Activated CD4-positive, alpha-beta T cell treated with anti-CD3 and anti-CD28 coated beads, Interleukin-2, amount 10 ng/mL, durations not matched to agents 7 days and 5 days (primary cell): ENCODE measurements at places on chromosomes 5 and 9.

GRCh38 chr9:99814359-99814758 is 7.3 kb upstream of the NR4A3 start:
- H3K4me1 ChIP-seq = peaks cover 29% of the 10 kb centered on the region
- no peak overlapping the region for H3K4me3 ChIP-seq
- DNase-seq = no peak
- H3K27ac ChIP-seq = no peak overlapping the region
- no peaks in the 10 kb centered on the region for H3K36me3 ChIP-seq
- H3K27me3 ChIP-seq = peaks cover 21% of the 10 kb centered on the region

GRCh38 chr9:126000256-126000655 is 253.1 kb downstream of the PBX3 start:
- DNase-seq = no peak
- H3K36me3 ChIP-seq = no peaks in the 10 kb centered on the region
- H3K4me1 ChIP-seq = no peaks in the 10 kb centered on the region
- no peak overlapping the region for H3K4me3 ChIP-seq
- H3K27ac ChIP-seq = no peak overlapping the region

- H3K36me3 ChIP-seq = no peaks in the 10 kb centered on the region
- H3K4me1 ChIP-seq = no peaks in the 10 kb centered on the region
- no peaks in the 10 kb centered on the region for H3K27me3 ChIP-seq
- H3K27ac ChIP-seq = no peak overlapping the region
Observed at GRCh38 chr5:158423623-158424200, 564.8 kb upstream of the CLINT1 start.

GRCh38 chr5:102545175-102545574 is 46.4 kb upstream of the SLCO6A1 start:
- H3K4me3 ChIP-seq = no peak overlapping the region
- no peak overlapping the region for H3K27ac ChIP-seq
- H3K27me3 ChIP-seq = peaks cover 4% of the 10 kb centered on the region

GRCh38 chr5:23071682-23072081 is 218.5 kb upstream of the CDH12 start:
- H3K4me1 ChIP-seq = no peaks in the 10 kb centered on the region
- DNase-seq = no peak
- no peak overlapping the region for H3K4me3 ChIP-seq
- H3K36me3 ChIP-seq = no peaks in the 10 kb centered on the region

- peaks cover 46% of the 10 kb centered on the region for H3K36me3 ChIP-seq
- no peak overlapping the region for H3K27ac ChIP-seq
- no peak for DNase-seq
- H3K4me3 ChIP-seq = no peak overlapping the region
Observed at GRCh38 chr5:31554552-31554951, 22.5 kb downstream of the C5orf22 start.

- peaks cover 3% of the 10 kb centered on the region for H3K4me1 ChIP-seq
- H3K4me3 ChIP-seq = no peak overlapping the region
- H3K27me3 ChIP-seq = peaks cover 24% of the 10 kb centered on the region
- DNase-seq = no peak
Observed at GRCh38 chr9:89941875-89942274, 337.1 kb downstream of the GADD45G start.

DNA sequence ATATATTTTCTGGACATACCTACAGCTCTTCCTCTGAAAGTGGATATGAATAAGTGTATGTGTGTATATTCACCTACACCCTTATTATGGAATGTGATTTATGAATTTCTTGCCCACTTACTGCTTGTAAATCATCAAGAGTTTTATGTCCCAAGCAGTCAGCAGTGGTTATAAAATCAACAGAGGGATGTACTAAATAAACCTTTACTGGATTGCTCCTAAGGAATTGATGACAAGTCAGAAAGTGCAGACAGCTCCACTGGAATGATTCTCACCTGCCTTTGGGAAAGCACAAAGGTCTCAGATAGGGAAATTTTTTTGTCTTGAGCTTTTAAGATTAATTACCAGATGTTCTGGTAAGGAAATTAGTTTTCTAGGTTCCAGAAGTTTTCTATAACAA is 9.3 kb downstream of the TMEM174 start:
- DNase-seq = no peak
- no peaks in the 10 kb centered on the region for H3K4me1 ChIP-seq
- H3K36me3 ChIP-seq = no peaks in the 10 kb centered on the region
- H3K4me3 ChIP-seq = no peak overlapping the region
- H3K27me3 ChIP-seq = peaks cover 57% of the 10 kb centered on the region

GRCh38 chr5:103216137-103216536 is 42.4 kb upstream of the MACIR start:
- no peak overlapping the region for H3K27ac ChIP-seq
- H3K4me3 ChIP-seq = no peak overlapping the region
- H3K4me1 ChIP-seq = peaks cover 19% of the 10 kb centered on the region
- H3K27me3 ChIP-seq = no peaks in the 10 kb centered on the region

DNA sequence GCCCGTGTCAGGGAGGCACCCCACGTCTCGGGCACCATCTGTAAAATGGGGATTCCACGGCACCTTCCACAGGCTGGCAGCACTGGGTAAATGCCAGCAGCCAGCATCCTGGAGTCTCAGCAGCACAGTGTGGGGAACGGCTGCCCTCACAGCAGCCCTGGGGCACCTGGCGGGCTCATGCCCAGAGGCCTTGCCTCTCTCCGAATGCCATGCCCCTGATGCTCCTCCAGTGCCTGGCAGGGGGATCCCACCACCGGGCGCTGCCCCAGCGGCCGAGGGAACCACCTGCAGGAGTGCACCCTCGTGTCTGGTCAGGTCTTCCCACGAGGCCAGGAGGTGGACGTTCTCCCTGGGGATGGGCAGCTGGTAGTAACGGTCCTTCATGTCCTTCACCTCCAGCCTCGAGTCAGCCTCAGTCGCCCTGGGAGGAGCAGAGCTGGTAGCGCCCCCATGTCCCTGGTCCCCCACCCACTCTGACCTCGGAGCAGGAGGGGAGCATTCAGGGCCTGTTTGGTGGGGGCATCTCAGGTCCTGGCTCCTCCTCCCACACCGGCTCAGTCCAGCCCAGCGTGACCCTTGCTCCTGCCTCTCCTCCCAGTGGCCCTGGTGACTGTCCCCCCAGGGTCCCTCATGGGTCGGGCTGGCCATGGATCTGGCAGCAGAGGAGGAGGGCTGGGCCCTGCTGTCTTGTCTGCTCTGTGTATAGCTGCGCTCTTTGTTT is 49.9 kb upstream of the NRARP start:
- H3K36me3 ChIP-seq = no peaks in the 10 kb centered on the region
- DNase-seq = no peak
- no peaks in the 10 kb centered on the region for H3K27me3 ChIP-seq
- no peak overlapping the region for H3K4me3 ChIP-seq
- H3K27ac ChIP-seq = no peak overlapping the region
- no peaks in the 10 kb centered on the region for H3K4me1 ChIP-seq
